Activated CD4-positive, CD25-positive, alpha-beta regulatory T cell treated with anti-CD3 and anti-CD28 coated beads, Interleukin-2, amount 50 U/mL, for 72 hours (primary cell): ENCODE measurements at places on chromosomes 7 and 10.

- no peak for DNase-seq
Observed at GRCh38 chr7:96303686-96304443, 18.0 kb downstream of the SLC25A13 start.

DNA sequence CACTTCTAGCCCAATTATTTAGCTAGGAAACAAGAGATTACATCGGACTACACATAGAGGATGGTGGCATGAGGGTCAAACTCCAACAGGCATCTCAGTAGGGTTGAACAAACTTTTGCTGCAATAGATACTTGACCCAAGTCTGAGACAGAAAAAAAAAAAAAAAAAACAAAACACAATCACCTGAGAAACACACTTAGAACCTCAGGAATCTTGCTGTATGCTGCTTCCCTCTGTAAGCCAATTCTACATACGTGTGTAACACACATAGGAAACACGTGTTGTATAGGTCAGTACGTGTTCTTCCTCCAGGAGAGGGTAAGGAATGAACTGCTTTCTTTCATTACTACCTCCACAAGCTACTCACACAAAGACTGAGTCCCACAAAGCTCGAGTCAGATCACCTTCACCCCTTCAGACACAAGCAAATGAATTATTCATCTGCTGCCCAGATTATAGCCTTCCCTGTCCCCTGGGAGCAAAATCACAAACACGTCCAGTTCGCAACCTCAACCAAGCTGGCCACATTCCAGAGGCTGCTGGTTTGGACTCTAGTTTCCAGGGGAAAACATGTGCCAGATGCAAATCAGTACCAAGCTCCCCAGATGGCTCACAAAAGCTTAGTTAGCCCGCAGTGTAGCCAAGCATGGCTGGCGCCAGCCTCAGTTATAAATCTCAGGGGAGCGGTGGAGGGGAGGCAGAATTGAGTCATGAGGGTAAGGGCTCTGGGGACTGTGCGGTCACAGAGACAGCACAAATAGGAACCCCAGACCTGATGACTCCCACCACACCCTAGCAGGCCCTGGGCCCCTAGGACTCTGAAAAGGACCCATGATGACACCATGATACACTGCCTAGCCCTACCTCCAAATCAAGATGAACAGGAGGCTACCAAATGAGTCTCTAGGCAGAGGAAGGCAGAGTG, 15.1 kb downstream of the PSAP start:
- no peak for DNase-seq

GRCh38 chr10:85152496-85152895, 824.1 kb downstream of the CCSER2 start:
- DNase-seq, result no peak

GRCh38 chr7:39341083-39341482, 225.1 kb upstream of the YAE1 start:
- no peak for DNase-seq

DNA sequence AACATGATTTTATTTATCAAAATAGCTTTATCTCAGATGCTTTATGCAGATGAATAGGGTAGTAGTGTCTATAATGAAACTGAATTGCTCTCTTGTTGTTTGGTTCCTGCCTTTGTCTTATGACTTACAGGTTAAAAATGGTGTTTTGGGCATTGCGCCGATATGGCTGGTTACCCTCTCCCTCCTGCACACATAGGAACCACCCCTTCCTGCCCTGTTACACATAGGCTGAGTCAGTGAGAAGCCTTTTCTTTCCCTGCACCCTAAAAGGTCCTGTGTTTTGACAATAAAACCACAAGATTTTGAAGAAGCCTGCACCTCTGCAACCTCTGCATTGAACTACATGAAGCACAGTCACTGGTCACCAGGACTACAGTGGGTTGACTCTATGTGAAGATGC, 655.8 kb upstream of the ANKRD30A start:
- no peak for DNase-seq

- no peak for DNase-seq
Observed at GRCh38 chr10:44006771-44007170, 358.1 kb upstream of the ZNF32 start.

GRCh38 chr10:106931159-106931852, 233.2 kb downstream of the SORCS1 start:
- DNase-seq, result no peak

GRCh38 chr10:130395248-130395936, 259.2 kb downstream of the GLRX3 start:
- DNase-seq, result no peak

GRCh38 chr7:45598886-45599520, 24.8 kb downstream of the ADCY1 start:
- no peak for DNase-seq

DNA sequence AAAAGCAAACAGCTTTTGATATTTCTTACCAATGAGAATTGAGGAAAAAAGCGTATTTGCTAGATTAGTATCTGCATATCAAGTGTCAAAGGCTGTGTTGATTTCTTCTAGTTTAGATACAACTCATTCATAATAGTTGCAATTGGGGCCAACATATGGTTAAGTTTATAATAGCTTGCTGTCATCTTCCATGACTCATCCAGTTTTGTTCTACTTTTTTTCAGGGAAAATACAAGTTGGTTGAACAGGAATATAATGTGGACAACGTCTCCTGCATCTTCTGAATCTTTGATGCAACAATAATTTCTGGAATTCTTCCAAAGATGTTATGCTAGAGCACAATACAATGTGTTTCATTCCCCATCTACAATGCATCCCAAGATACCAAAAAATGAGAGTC, 182.0 kb downstream of the THSD7A start:
- DNase-seq, result no peak

- no peak for DNase-seq
Observed at GRCh38 chr10:49254556-49255318, 44.2 kb upstream of the C10orf71 start.

- DNase-seq, result no peak
Observed at GRCh38 chr10:50417486-50417885, 166.2 kb upstream of the ASAH2 start.
